ENCODE measurements at places on chromosomes 3 and 15. TPM values are rescaled to one million over a fixed set of nuclear protein-coding genes. Genes with fewer than 3 reads are reported as not detected.

Gene DOCK3
- 0.16 TPM for total RNA-seq

Gene SNX22
- total RNA-seq = 0.14 TPM

Gene CSPG4
- total RNA-seq = not detected

Gene RPL39L
- total RNA-seq = 16.8 TPM

Gene ST6GAL1
- 101 TPM for total RNA-seq

Gene KCNMB3
- total RNA-seq = 2.3 TPM

Gene MBNL1
- 362 TPM for total RNA-seq

Gene KCNMB2
- total RNA-seq = not detected

Gene LYSMD2
- 8.0 TPM for total RNA-seq

Gene TPRG1
- not detected for total RNA-seq

Gene SRP14
- total RNA-seq = 260 TPM

Gene GOLGA6A
- not detected for total RNA-seq

Gene GLDN
- total RNA-seq = not detected

Gene GOLGA8T
- not detected for total RNA-seq

Gene TRAT1
- not detected for total RNA-seq

Gene PLA2G4D
- not detected for total RNA-seq

Gene SIAH2
- total RNA-seq = 16.0 TPM

Gene LRRIQ4
- total RNA-seq = not detected

Gene UACA
- 270 TPM for total RNA-seq

Gene EPM2AIP1
- total RNA-seq = 15.1 TPM

Gene AADACL2
- total RNA-seq = not detected

Gene SLC2A2
- not detected for total RNA-seq

Gene LIPC
- total RNA-seq = not detected

Gene GABRR3
- not detected for total RNA-seq

Gene DLEC1
- not detected for total RNA-seq

Gene ACP3
- not detected for total RNA-seq

Data from endothelial cell of umbilical vein (primary cell).